ENCODE measurements at places on chromosomes 16 and 17. TPM values are rescaled to one million over a fixed set of nuclear protein-coding genes. Genes with fewer than 3 reads are reported as not detected.

DNA sequence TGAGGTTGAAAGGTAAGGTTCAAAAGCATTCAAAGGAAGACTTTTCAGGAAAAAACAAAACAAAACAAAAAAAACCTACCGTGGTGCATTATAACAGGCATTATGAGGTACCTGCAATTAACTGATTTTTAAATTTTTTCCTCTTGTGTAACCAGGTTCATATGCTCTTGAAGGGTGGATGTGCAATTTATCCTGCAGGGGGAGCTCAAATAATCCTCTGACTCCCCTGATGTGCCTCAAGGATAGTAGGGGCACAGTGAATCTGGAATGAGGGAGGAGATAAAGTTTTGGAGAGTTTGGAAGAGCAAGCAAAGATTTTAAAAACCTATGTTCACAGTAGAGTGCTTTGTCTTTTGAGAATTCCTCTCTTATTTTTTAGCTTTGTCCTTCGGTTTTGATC lies 1349.4 kb downstream of the CDH8 start:
- no peak for DNase-seq

DNA sequence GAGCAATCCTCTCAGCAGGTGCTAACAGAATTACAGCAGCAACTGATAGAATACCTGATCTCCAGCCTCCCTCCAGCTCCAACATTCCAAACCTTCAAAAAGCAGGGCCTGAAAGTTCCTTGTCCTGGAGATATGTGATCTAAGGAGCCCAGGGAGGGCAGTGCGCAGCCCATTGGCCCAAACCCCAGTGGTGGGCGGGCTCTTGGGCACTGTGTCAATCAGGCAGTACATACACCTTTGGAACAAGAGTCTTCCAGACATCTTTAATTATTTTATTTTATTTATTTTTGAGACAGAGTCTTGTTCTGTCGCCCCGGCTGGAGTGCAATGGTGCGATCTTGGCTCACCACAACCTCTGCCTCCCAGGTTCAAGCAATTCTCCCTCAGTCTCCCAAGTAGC lies 24.2 kb downstream of the SLC12A3 start:
- no peak for DNase-seq

- DNase-seq = no peak
Observed at GRCh38 chr16:85350973-85351372, 238.7 kb upstream of the CIBAR2 start.

DNA sequence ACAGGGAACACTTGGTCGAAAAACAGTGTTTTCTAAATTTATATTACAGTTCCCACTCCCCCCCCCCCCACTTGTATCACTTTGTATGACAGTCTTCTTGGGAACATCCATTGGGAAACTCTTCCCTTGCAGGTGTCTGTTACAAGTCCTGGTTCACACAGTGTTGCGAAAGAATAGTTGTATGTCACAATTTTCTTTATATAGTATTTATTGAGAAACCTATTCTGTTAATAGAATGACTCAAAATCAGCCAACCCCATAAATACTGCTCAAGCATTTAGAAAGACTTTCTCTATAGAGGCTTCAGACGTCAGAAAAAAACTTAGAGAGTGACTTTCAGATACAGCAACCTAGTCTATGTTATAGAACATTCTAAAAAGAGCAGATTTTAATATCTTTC lies 414.4 kb downstream of the WWOX start:
- DNase-seq = no peak

DNA sequence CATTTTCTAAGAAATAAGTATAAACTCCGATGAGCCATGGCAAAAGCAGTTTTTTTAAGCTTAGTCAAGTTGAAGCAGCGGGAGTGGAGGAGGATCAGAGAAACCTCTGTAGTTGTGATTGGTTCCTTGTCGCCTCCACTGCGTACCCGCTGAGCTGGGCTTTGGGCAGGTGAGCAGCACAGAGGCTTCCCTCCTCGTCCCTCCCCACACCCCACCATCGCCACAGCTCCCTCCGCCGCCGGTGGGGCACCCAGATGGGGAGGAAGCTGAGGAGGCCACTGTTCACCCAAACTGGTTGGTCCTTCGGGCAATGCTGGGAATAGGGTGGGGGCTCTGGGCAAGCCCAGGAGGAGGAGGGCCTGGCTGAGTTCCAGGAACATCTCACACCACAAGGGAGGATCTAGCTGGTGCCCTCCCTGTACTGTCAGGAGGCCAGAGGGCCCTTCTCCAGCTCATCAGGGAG lies 5.2 kb upstream of the MRPL38 start:
- DNase-seq = no peak

DNA sequence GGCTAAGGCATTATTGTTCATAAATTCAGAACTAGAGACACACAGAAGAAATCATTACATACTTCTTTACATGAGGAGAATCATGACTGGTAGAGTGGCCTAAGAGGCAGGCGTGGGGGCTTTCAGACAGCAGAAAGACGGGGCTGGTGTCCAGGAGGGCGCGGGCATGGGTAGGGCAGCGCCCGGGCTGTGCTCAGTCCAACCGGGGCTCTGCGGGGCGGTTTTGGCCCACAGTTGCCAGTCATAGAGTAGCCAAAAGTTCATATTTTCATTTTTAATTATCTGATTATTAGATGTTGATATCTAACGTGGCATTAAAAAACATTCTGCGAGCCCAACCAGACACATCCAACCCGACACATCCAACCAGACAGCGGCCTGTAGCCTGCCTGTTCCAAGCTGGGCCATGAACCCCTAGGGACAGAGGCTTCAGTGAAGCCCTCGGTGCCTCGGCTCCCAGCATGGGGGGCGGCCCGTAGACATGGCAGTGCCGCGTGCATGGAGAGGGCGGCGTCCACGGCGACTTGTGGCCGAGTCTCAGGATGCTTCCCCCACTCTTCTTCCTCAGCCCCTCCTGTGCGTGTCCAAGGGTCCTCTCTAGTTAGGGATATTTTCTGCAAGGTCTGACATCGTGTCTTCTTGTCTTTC lies 162.4 kb upstream of the CHMP6 start:
- no peak for DNase-seq

Gene TNFAIP1
- polyA plus RNA-seq = 42.5 TPM

Gene TEDC2
- 12.3 TPM for polyA plus RNA-seq
